Stomach (tissue), 19 donors: ENCODE measurements at places on chromosomes 3 and 15. TPM values are rescaled to one million over a fixed set of nuclear protein-coding genes. Genes with fewer than 3 reads are reported as not detected.

- no peak for DNase-seq
These were observed 23.0 kb downstream of the ITGA11 start for GRCh38 chr15:68408971-68409370.

DNA sequence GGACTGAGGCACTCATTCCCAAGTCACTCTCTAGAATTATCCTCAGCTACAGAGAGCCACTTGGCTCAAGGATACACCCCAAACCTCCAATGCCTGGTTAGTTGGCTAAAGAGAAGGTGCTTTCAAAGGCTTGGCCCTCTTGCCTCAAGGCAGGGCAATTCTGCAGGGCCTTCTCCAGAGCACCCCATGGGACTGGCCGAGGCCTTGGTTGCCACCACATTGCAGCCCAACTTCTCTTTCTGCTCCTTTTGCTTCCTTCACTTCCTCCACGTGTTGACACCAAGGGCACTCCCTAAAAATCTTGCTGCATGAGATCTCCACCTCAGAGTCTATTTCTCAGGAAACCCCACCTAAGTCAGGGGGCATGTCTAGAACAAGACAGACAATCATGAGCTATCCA is 36.7 kb downstream of the MEGF11 start:
- no peak for DNase-seq

Gene TF
- 0.45 TPM for total RNA-seq

DNA sequence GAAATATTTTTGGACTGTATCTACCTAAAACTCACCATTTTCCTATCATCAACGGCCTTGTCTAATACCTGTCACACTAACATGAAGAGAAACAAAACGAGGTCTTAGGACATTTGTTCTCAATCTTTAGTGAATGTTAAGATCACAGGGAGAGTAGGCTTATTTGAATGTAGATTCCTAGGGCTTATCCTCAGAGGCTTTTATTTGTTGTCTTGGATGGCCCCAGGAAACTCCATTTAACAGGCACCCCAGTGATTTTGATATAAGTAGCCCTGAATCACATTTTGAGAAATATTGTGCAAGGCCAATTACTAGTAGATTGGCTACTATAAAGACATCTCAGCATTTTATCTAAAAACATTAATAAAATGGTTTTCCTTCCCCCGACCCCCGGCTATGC is 367.4 kb downstream of the GAP43 start:
- DNase-seq = no peak

Gene GAP43
- 3.6 TPM for total RNA-seq

Gene EPHA6
- 23.7 TPM for total RNA-seq

GRCh38 chr3:47485812-47486211 is 10.1 kb upstream of the SCAP start:
- DNase-seq = no peak

Gene ERICH6
- not detected for total RNA-seq

DNA sequence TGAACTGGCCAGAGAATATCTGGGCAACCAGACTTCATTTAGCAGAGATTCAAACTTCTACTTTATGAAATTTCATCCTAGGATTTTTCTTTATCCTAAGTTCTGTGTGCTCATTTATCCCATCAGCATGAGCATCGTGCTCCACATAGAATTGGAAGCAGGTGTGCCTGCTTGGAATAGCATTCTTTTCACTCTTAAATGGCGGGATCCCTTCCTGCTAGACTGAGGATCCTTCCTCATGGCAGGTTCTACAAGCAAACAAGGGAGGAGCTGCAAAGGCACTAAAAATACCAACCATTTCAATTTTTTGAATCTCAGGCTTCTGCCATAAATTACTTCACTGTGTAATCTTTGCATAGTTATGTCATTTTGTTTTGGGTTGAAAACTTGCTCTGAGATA is 74.6 kb upstream of the FLNB start:
- no peak for DNase-seq

Gene PLA2G4F
- total RNA-seq = 3.5 TPM

DNA sequence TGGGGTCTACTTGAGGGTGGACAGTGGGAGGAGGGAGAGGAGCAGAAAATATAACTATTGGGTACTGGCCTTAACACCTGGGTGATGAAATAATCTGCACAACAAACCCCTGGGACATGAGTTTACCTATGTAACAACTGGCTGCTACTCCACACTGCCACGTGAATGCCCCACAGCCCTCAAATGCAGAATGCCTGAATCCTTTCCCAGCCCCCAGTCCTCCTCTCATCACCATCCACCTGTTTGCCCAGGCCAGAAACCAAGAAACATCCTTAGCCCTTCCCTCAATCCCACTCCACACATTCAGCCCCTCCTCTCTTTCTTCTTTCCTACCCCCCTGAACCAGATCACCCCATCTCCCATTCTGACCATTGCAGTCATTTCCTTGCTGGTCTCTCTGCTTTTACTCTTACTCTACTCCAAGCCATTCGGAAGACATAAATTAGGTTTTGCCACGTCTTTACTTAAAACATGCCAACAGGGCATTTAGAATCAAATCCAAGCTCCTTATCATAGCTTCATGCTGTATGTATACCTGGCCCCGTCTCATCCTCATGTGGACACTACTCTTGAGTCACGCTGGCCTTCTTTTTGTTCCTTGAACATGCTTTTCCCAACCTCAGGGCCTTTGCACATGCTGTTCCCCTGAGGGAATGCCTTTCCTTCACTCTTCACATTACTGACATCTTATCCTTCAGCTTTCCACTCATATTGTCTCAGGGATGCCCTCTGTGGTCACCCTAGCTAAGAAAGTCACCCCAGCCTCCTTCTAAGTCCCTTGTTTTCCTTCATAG is 137.5 kb upstream of the ABHD17C start:
- DNase-seq = no peak

Gene PRSS50
- total RNA-seq = not detected

- no peak for DNase-seq
These were observed 29.2 kb downstream of the STT3B start for GRCh38 chr3:31561891-31562290.

- no peak for DNase-seq
These were observed 65.0 kb upstream of the IQSEC1 start for GRCh38 chr3:13137941-13138832.

Gene MORC1
- not detected for total RNA-seq

- DNase-seq = no peak
These were observed 34.2 kb downstream of the MAGEF1 start for GRCh38 chr3:184677344-184678316.
